Skin of body (tissue), 3 donors: ENCODE measurements at places on chromosomes 11 and 22. TPM values are rescaled to one million over a fixed set of nuclear protein-coding genes. Genes with fewer than 3 reads are reported as not detected.

GRCh38 chr11:47359586-47359985 is 7.1 kb upstream of the MYBPC3 start:
- no peak for DNase-seq

DNA sequence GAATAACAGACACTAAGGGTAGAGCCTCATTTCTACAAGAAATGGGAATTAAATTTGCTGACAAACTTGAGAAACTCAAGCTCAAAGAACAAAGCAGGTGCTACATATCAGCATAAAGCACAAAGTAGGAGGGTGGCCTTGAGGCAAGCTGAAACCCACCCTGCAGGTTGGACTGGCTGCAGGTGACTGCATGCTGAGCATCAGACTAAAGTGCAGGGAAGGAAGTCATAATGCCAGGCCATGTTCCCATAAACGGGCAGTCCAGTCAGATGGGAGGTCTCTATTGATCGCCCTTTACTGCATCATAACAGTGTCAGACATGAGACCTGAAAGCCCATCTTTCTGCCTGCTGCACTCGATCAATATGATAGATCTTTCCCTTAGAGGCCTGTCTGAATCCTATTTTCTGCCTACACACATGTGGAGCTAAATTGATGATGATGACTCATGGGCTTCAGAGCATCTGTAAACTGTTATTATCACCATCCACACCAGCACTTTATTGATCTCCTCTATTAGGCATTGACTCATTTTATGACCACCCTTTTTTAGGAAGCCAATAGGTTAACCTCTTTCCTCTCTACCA is 224.5 kb upstream of the DDI1 start:
- no peak for DNase-seq

DNA sequence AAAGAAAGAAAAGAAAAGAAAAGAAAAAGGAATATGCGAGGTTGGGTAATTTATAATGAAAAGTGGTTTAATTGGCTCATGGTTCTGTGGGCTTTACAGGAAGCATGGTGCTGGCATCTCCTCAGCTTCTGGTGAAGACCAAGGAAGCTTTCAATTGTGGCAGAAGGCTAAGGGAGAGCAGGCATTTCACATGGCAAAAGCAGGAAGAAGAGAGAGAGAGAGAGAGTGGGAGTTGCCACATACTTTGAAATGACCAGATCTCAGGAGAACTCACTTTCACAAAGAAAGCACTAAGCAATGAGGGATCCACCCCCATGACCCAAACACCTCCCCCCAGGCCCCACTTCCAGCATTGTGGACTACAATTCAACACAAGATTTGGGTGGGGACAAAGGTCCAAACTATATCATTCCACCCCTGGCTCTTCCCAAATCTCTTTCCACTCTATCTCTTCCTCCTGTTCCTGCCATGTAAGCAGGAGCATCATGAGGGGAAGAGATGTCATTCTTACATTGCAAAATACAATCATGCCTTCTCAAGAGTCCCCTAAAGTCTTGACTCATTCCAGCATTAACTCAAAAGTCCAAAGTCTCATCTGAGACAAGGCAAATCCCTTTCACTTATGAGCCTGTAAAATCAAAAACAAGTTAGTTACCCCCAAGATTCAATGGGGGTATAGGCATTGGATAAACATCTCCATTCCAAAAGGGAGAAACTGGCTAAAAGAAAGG is 38.9 kb downstream of the LINC01488 start:
- DNase-seq: no peak

DNA sequence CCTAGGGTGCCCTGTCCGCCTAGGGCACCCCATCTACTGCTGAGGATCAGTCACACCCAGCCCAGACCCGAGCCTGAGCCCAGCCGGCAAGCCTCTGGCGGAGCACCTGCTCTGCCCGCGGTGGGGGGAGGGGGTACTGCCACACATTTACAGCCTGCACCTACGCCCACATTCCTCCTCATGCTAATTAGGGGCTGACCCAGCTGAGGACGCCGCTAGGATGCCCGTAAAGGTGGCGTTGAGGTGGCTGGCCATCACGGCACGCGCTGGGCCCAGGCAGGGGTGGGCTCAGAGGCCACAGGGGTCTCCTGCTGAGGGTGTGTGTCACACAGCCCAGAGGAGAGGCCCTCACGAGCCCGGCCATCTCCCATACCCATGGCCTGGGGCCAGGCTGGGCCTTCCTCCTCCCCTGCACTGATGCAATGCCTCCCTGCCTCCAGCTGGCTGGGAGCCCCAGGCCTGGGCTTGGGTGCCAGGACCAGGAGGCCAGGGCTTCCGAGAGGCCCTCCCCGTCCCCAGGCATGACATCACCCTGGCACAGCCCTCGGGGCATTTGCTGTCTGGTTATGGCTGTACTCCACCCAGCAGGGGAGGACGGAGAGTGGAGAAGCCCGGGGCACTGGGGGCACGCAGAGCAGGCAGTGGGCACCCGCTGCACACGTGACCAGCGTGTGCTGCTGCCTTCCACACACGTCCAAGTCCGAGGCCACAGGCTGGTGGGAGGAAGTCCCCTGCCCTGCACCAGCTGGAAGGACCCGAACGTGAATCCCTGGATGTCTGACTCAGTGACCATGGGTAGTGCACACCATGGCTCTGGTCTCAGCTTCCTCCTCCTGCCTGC is 12.7 kb downstream of the DUSP8 start:
- peak; percentile 14 for DNase-seq

DNA sequence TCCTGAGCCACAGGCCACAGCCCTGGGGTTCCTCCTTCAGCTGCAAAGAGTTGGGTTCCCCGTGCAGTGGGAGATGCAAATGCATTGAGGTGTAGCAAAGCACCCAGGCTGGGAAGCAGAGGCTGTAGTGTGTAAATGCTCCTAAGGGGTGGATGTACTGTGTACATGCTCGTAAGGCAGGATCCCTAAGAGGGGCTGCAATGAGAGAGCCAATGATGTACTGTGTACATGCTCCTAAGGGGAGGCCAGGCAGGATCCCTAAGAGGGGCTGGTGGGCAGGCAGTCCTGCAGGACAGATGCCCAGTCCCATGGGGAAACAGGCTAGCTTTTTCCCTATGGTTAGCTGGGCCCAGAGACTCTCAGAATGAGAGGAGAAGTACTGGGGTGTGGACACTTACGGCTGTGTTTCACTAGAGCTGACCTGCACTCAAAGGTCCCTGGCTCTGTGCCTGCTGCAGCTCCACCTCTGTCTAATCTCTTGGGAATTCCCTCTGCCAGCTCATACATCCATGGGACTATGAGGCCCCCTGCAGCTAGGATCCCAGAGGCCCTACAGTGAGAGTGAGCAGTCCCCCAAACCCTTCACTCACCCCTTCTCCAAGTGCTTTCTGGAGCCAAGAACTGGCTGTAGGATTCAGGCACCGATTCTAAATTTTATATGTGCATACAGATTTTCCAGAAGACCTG is 261.9 kb upstream of the LUZP2 start:
- no peak for DNase-seq

GRCh38 chr11:14124886-14125285 is 162.4 kb downstream of the SPON1 start:
- DNase-seq: no peak

The NPAS4 gene
- 2.7 TPM for total RNA-seq

The PPM1F gene
- total RNA-seq: 21.2 TPM

- no peak for DNase-seq
These were observed 56.0 kb downstream of the PACS1 start for GRCh38 chr11:66126064-66126463.

The HEPACAM gene
- 3.6 TPM for total RNA-seq

The C22orf42 gene
- total RNA-seq: not detected

The MS4A8 gene
- total RNA-seq: not detected

The MUC5B gene
- 0.30 TPM for total RNA-seq

- DNase-seq: no peak
These were observed 1.6 kb downstream of the CPT1A start for GRCh38 chr11:68839911-68840641.

GRCh38 chr22:21972293-21972779 is 10.3 kb downstream of the TOP3B start:
- no peak for DNase-seq

DNA sequence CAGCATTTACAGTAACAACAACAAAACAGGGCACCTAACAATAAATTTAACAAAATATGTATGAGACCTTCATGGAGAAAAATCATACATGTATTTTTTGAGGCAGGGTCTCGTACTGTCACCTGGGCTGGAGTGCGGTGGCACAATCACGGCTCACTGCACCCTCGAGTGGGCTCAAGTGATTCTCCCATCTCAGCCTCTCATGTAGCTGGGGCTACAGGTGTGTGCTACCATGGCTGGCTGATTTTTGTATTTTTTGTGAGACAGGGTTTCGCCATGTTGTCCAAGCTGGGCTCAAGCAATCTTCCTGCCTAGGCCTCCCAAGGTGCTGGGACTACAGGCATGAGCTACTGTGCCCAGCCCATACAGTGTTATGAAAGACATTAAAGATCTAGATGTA is 278.1 kb downstream of the SWAP70 start:
- no peak for DNase-seq

DNA sequence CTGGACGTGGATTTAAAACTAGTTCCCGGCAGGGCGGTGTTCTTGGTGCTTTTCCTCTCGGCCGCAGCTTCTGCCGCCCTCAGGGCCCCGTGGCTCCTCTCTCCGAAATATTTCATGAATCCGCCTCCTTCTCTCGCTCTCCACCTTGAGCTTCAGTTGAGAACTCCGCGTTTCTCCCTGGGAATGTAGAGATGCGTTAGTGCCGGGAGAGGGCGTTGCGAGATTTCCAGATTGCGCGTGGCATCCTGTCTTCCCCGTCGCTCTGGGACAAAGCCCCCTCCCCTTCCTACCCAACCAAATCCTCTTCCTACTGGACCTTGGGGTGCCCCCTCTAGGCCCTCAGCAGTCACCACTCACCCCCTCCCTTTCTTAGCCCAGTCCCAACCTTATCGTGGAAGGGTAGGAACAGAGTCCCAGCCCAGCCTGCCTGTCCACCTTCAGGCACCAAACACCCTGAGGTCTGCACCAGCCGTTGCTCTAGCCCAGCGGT is 15.5 kb upstream of the RAC2 start:
- DNase-seq: peak; percentile 29

The GPR83 gene
- total RNA-seq: 0.10 TPM

GRCh38 chr11:108204376-108204775 is 18.1 kb downstream of the NPAT start:
- no peak for DNase-seq
